Myometrial cell (primary cell): ENCODE measurements at places on chromosomes 11 and 22. TPM values are rescaled to one million over a fixed set of nuclear protein-coding genes. Genes with fewer than 3 reads are reported as not detected.

Gene POLR3H
- 10.5 and 27.7 TPM in 2 replicates for total RNA-seq

Gene GVQW3
- total RNA-seq = 1.2 and 4.4 TPM in 2 replicates

Gene EIF3M
- 669 and 726 TPM in 2 replicates for total RNA-seq

Gene GPHA2
- not detected in 2 replicates for total RNA-seq

Gene BIK
- total RNA-seq = not detected in 2 replicates

Gene HBG2
- not detected in 2 replicates for total RNA-seq

Gene CSRP3
- not detected in 2 replicates for total RNA-seq

Gene BRSK2
- total RNA-seq = not detected in 2 replicates

Gene LMO2
- total RNA-seq = not detected in 2 replicates

Gene MYO7A
- total RNA-seq = not detected in 2 replicates

Gene CSTF3
- total RNA-seq = 17.3 and 20.4 TPM in 2 replicates

Gene OR2AG2
- total RNA-seq = 0.18 and 0.29 TPM in 2 replicates

Gene SCN4B
- total RNA-seq = not detected in 2 replicates

Gene DEFB131B
- not detected in 2 replicates for total RNA-seq

Gene CBLIF
- total RNA-seq = not detected in 2 replicates

Gene C1QTNF5
- total RNA-seq = 10.7 and 12.9 TPM in 2 replicates

Gene CCDC87
- under 0.01 and 0.35 TPM in 2 replicates for total RNA-seq

Gene DHCR7
- total RNA-seq = 168 and 180 TPM in 2 replicates

Gene CASP12
- not detected in 2 replicates for total RNA-seq

Gene BDNF
- 2.0 and 3.7 TPM in 2 replicates for total RNA-seq

Gene SLC5A12
- not detected in 2 replicates for total RNA-seq

Gene C11orf42
- total RNA-seq = not detected in 2 replicates

Gene APOA5
- not detected in 2 replicates for total RNA-seq

Gene MMP1
- total RNA-seq = 0.18 TPM in 1 of 2 replicates, not detected in the other

Gene VPREB1
- total RNA-seq = not detected in 2 replicates

Gene USP2
- under 0.01 and 0.89 TPM in 2 replicates for total RNA-seq

Gene TSGA10IP
- not detected in 2 replicates for total RNA-seq

Gene C22orf15
- 1.1 and 1.2 TPM in 2 replicates for total RNA-seq

Gene GLYATL1
- total RNA-seq = 1.2 TPM in 1 of 2 replicates, not detected in the other

Gene APOA4
- total RNA-seq = not detected in 2 replicates

Gene TEX54
- not detected in 2 replicates for total RNA-seq
